ENCODE measurements at places on chromosomes 1 and 21. TPM values are rescaled to one million over a fixed set of nuclear protein-coding genes. Genes with fewer than 3 reads are reported as not detected.

Gene NENF
- total RNA-seq: 22.0 TPM

Gene AMY1B
- total RNA-seq: not detected

Gene DISP1
- total RNA-seq: 1.8 TPM

Gene C4BPA
- not detected for total RNA-seq

Gene OR6K3
- not detected for total RNA-seq

Gene DDR2
- 0.08 TPM for total RNA-seq

Gene TIAM1
- 62.4 TPM for total RNA-seq

Gene C1orf74
- total RNA-seq: 1.4 TPM

Gene TFAP2E
- total RNA-seq: 0.70 TPM

Gene OR6Y1
- not detected for total RNA-seq

Gene GJB5
- total RNA-seq: not detected

Gene CADM3
- total RNA-seq: not detected

Gene CLCA4
- total RNA-seq: not detected

Gene EFNA1
- 0.26 TPM for total RNA-seq

Gene CD52
- total RNA-seq: 1,759 TPM

Gene PAQR7
- total RNA-seq: 2.1 TPM

Gene SIPA1L2
- 0.67 TPM for total RNA-seq

Gene GPA33
- total RNA-seq: 8.4 TPM

Gene MIER1
- 51.1 TPM for total RNA-seq

Gene MCOLN3
- 11.5 TPM for total RNA-seq

Gene SERPINC1
- not detected for total RNA-seq

Gene MRPL24
- 37.3 TPM for total RNA-seq

Gene PIK3CD
- total RNA-seq: 231 TPM

Gene FBLIM1
- total RNA-seq: not detected

Gene MYBPH
- not detected for total RNA-seq

Gene CFAP74
- total RNA-seq: not detected

Gene GJC2
- 0.63 TPM for total RNA-seq

Gene S100A2
- total RNA-seq: 0.33 TPM

Gene DAB1
- 0.94 TPM for total RNA-seq

Gene TRAF3IP3
- 478 TPM for total RNA-seq

Gene CBS
- total RNA-seq: 32.9 TPM

Gene HNRNPU
- total RNA-seq: 373 TPM

Gene CSF3R
- 0.25 TPM for total RNA-seq

Gene KPNA6
- 52.9 TPM for total RNA-seq

Gene POGZ
- 76.7 TPM for total RNA-seq

Gene OLFML2B
- not detected for total RNA-seq

Gene B3GALT2
- total RNA-seq: 0.40 TPM

Gene APOBEC4
- not detected for total RNA-seq
